MCF 10A (cell line): ENCODE measurements at places on chromosomes 11 and 22. TPM values are rescaled to one million over a fixed set of nuclear protein-coding genes. Genes with fewer than 3 reads are reported as not detected.

The MS4A4E gene
- total RNA-seq = not detected in 2 replicates

DNA sequence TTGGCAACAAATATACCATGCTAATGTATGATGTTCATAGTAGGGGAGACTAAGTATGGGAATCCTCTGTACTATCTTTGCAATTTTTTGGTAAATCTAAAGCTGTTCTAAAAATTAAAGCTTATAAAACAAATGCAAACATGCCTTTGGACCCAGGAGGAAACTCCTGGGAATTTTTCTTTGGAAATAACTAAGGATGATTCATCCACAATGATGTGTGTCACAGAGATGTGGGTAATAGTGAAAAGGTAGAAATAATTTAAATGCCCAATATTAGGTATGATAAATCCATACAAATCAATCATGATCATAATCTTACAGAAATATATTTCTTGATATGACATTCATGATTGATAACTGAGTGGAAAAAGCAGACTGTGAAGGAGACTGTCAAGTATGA, 135.8 kb downstream of the TRIM44 start:
- DNase-seq = peak; percentile 33

The SLCO2B1 gene
- not detected in 2 replicates for total RNA-seq

- DNase-seq = no peak
Observed at GRCh38 chr11:123481640-123482039, 51.6 kb downstream of the GRAMD1B start.

The APOBEC3A gene
- not detected in 2 replicates for total RNA-seq
